Hematopoietic multipotent progenitor cell (in vitro differentiated cells): ENCODE measurements at places on chromosomes 5 and 9. TPM values are rescaled to one million over a fixed set of nuclear protein-coding genes. Genes with fewer than 3 reads are reported as not detected.

Gene FNIP1
- total RNA-seq = 45.8 TPM

Gene ELP1
- 17.2 TPM for total RNA-seq

Gene FOXD4L5
- total RNA-seq = under 0.01 TPM

Gene PAPPA
- total RNA-seq = under 0.01 TPM

GRCh38 chr9:107060062-107060461, 197.1 kb downstream of the ZNF462 start:
- DNase-seq = no peak

DNA sequence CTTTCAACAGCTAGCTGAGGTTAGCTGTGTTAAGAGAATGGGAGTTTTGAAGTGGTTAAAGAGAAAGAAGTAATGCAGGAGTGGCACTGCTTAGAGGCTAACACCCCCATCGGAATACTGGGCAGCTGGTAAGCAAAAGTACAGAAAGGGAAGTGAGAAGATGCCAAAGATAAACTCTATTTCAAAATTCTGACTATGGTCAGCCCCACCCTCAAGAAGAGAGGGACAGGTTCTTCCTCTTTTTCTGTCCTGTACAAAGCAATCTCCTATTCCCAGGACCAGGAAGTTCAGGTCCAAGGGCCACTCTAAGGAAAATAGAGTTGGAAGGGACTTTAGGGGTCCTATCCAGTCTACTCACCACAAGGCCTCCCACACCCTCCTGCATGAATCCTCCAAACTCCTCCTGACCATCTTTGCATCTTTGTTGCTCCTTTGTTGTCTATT, 45.9 kb upstream of the JAK2 start:
- peak; percentile 76 for DNase-seq
